ENCODE measurements at places on chromosomes 3 and 15. TPM values are rescaled to one million over a fixed set of nuclear protein-coding genes. Genes with fewer than 3 reads are reported as not detected.

Gene ZMAT3
- 12.3 TPM for total RNA-seq

Gene GLDN
- not detected for total RNA-seq

GRCh38 chr3:170829546-170830272 is 40.3 kb downstream of the RPL22L1 start:
- H3K27ac ChIP-seq = no peak overlapping the region
- H3K27me3 ChIP-seq = peaks cover 40% of the 10 kb centered on the region
- peaks cover 12% of the 10 kb centered on the region for H3K4me1 ChIP-seq

DNA sequence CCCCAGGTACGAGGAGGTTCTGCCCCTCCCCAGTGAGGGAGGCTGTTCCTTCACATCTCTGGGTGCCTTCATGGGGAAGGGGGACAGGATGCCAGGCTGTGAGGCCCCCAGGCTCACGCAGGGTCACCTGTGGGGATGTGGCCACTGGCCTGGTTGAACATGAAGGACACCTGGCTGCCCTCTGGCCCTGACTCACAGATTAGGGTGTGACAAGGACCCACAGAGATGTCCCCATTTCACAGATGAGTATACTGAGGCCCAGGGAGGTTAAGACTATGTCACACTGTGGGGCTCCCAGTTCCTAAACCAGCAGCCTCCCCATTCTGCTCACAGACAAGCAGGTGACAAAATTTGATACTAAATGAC is 42.4 kb downstream of the PCSK6 start:
- no peak overlapping the region for H3K27ac ChIP-seq
- H3K4me1 ChIP-seq = peaks cover 4% of the 10 kb centered on the region
- no peak for DNase-seq

DNA sequence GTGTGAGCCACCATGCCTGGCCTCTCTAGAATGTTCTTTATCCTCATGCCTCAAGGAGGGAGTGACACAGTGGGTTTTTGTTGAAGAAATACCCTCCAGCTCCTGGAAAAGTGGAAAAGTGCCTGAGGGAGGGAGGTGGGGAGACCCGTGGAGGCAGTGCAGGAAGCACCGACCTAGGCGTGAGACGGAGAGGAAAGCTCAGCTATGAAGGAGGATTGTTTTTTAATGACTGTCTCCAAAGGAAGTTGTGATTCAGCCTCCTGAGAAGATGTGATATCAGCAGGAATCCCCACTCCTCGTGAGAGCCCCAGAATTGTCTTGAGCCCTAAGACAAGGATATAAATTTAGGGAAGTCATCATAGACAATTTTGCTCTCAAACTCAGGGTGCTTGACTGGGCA is 21.7 kb downstream of the RPLP1 start:
- no peaks in the 10 kb centered on the region for H3K36me3 ChIP-seq
- H3K4me1 ChIP-seq = peaks cover 4% of the 10 kb centered on the region
- H3K27ac ChIP-seq = no peak overlapping the region
- no peak overlapping the region for H3K4me3 ChIP-seq
- DNase-seq = no peak
- peaks cover 22% of the 10 kb centered on the region for H3K27me3 ChIP-seq

GRCh38 chr15:66953523-66954229 is 111.7 kb upstream of the SMAD3 start:
- no peaks in the 10 kb centered on the region for H3K36me3 ChIP-seq
- H3K4me3 ChIP-seq = no peak overlapping the region
- H3K4me1 ChIP-seq = peaks cover 3% of the 10 kb centered on the region
- peaks cover 20% of the 10 kb centered on the region for H3K27me3 ChIP-seq

- H3K27me3 ChIP-seq = no peaks in the 10 kb centered on the region
- H3K36me3 ChIP-seq = no peaks in the 10 kb centered on the region
- no peak for DNase-seq
- no peak overlapping the region for H3K27ac ChIP-seq
These were observed 12.4 kb downstream of the EFCC1 start for GRCh38 chr3:129013491-129013891.

DNA sequence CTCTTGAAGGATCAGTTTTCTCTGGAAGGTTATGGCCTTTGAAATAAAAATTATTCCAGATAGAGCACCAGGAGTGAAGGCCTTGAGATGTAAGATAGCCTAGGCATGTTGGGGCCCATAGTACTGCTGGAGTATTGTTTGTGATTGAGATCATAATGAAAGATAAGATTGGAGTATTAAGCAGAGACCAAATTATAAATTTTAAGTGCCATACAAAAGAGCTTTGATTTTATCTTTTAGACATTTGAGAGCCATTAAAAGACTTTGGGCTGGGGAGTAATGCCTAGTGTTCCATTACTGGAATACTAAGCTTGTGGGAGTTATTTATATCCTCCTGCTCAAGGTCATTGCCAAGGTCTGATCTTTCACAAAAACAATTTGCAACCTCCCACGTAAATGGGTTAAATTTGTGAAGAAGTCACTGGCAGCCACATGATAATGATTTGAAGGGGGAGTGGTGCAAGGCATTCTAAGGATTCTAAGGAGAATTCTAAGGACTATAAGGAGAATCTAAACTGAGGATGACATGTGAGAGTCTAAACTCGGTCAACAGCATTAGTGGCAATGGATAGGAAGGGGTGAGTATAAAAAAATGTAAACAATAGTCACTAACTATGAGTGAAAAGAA is 12.8 kb downstream of the ELL3 start:
- H3K4me1 ChIP-seq = no peaks in the 10 kb centered on the region
- peaks cover 65% of the 10 kb centered on the region for H3K36me3 ChIP-seq
- no peaks in the 10 kb centered on the region for H3K27me3 ChIP-seq

- DNase-seq = no peak
- H3K4me1 ChIP-seq = peaks cover 75% of the 10 kb centered on the region
- no peaks in the 10 kb centered on the region for H3K27me3 ChIP-seq
- no peak overlapping the region for H3K27ac ChIP-seq
- peaks cover 44% of the 10 kb centered on the region for H3K36me3 ChIP-seq
- no peak overlapping the region for H3K4me3 ChIP-seq
These were observed 5.0 kb downstream of the VGLL4 start for GRCh38 chr3:11638495-11639358.

GRCh38 chr3:151631946-151632345 is 101.8 kb upstream of the AADACL2 start:
- no peak overlapping the region for H3K27ac ChIP-seq
- no peaks in the 10 kb centered on the region for H3K27me3 ChIP-seq
- H3K4me1 ChIP-seq = no peaks in the 10 kb centered on the region
- no peak for DNase-seq
- no peak overlapping the region for H3K4me3 ChIP-seq
- no peaks in the 10 kb centered on the region for H3K36me3 ChIP-seq

GRCh38 chr15:26996250-26996649 is 25.3 kb downstream of the GABRG3 start:
- H3K27me3 ChIP-seq = no peaks in the 10 kb centered on the region
- H3K4me1 ChIP-seq = no peaks in the 10 kb centered on the region
- H3K36me3 ChIP-seq = no peaks in the 10 kb centered on the region
- no peak for DNase-seq

Data from activated CD4-positive, alpha-beta memory T cell treated with anti-CD3 and anti-CD28 coated beads, Interleukin-2, amount 10 ng/mL, durations not matched to agents 7 days and 5 days (primary cell).